ENCODE measurements at places on chromosomes 2 and 18.

DNA sequence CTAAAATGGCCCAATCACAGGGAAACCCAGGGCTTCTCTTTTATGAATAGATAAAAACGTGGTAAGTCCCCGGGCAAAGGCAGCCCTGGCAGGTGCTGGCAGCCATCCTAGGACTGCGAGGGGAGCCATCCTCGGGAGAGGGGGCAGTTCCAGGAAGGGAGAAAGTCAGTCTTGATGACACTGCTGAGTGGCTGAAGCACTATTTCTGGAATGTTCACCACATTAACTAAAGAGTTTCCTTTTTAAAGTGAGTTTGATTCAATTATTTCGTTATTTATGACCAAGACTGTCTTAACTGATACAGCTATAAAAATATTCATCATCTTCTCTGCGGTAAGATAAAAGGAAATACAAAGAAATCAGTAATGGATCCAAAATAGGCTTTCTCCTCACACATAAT is 20.4 kb downstream of the TTR start:
- DNase-seq = no peak

DNA sequence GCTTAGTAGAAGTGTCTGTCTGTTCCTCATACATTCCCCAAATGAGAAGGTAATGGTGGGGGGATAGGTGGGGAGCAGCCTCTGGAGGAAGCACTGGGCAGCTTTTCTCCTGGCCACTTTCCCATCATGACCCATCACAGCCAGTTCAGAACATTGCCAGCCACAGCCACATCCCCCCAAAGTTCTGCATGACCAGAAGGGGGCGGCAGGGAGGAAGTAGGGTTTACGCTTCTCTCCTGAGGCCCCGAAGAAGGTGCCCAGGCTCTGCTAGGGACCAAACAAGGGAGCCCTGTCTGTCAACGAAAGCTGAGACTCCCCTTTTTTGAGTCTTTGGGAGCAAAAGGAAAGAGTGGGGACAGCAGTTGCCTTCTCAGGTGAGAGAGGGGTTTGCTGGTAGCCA is 7.7 kb downstream of the IGFBP5 start:
- no peak for DNase-seq

GRCh38 chr18:12861637-12862036 is 22.4 kb downstream of the PTPN2 start:
- no peak for DNase-seq

DNA sequence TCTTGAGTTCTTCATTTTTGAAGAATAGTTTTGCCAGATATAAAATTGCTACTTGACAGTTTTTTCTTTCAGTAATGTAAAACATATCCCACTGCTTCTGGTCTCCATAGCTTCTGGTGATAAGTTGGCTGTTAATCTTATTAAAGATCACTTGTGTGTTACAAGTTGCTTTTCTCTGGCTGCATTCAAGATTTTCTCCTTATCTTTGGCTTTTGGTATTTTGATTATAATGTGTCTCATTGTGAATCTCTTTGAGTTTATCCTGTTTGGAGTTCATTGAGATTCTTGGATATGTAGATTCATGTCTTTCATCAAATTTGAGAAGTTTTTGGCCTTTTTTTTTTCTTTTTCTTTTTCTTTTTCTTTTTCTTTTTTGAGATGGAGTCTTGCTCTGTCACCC is 20.2 kb upstream of the ADNP2 start:
- no peak for DNase-seq

GRCh38 chr2:75324141-75324540 is 124.8 kb upstream of the TACR1 start:
- DNase-seq = no peak

DNA sequence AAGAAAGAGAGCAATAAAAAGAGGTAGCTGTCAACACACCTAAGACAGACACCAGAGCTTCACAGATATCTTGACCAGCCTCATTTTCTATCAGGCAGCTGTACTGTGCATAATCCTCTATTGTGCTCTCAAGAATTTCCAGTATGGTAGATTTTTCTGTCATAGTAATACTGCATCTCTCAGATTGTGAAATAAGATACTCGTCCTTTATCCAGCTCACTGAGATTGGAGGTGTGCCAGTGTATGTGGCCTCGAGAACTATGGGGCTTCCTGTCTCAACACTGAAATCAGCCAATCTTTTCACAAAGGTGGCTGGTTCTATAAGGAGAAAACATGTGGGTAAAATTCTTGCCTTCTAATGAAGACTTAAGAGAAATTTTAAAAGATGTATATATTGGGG is 88.9 kb downstream of the TTN start:
- DNase-seq = no peak

GRCh38 chr2:152716805-152717227 is 445 bp downstream of the PRPF40A start:
- DNase-seq = peak; percentile 11

- no peak for DNase-seq
Observed at GRCh38 chr18:59927246-59927825, 27.5 kb downstream of the PMAIP1 start.
